ENCODE measurements at places on chromosomes 11 and 22.

- DNase-seq = no peak
Measured at GRCh38 chr11:57098191-57098590, 83.6 kb upstream of the LRRC55 start.

DNA sequence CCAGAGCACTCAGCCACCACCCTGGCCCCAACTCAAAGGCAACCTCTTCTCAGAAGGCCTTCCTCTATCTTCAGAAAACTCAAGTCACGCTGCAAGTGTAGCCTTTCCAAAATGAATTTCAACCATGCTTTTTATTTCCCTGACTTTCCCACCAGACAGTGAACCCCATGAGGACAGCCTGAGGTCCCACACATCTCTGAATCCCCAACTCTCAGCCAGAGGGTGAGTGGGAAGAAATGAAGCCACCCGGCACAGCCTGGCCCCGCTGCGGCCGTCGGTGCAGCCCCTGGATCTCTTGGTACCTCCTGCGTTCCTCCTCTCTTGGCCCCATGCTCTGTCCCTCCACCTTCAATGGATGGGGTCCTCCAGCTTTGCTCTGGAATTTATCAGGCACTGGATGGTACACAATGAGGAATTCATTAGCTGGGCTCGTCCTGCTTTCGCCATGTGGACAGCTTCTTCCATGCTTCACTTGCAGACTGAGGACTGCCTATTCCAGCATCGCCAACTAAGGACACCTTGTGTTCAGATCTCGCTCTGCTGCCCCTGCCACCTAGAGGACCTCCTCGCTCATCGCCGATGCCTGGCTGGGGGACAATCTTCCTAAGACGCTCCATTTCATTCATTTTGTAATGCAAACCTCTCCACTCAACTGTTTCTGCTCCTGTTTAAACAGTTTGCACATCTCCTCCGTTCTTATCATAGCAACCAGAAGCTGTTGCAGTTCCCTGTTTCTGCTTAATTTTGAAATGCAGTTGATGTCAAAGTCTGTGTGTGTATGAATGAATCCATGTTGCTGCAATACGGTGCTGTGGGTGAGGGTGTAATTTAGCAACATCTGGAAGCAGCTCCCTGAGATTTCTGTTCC lies 672.1 kb downstream of the TBC1D22A start:
- no peak for DNase-seq

DNA sequence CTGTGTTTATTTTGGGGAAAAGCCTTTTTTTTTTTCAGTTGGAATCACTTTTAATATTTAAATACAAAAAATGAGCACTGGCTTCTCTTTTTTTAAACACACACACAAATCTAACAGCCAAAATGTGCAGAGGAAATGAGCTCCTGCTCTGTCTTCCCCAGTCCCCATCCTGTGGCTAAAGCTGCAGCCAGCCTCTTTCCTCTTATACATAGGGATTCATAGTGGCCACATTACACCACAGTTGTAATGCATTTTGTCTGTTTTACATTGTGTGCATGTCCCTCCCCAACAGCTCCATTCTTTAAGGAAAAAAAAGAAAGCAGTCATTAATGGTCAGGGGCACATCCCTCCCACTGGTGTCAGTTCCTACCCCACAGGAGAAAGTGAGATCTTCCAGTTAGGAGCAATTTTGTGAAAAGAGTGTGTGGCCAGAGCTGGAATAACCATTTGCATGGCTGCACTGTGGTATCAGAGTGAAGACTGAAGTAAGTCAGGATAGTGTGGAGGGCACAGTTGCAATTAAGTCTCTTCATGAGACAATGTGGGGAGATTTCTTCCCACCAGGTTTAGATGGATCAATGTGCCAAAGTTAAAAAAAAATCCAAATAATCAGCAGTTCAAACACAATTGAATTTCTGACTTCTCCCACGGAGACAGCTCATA lies 220.6 kb downstream of the TMEM135 start:
- no peak for DNase-seq

- no peak for DNase-seq
Measured at GRCh38 chr11:72245263-72245816, 1.4 kb upstream of the PHOX2A start.

- no peak for DNase-seq
Measured at GRCh38 chr11:121761186-121761585, 308.4 kb upstream of the SORL1-AS1 start.

- DNase-seq = no peak
Measured at GRCh38 chr11:116558504-116559211, 214.1 kb downstream of the BUD13 start.

GRCh38 chr11:119531056-119531455 lies 108.1 kb upstream of the THY1 start:
- no peak for DNase-seq

GRCh38 chr11:34987617-34988016 lies 71.2 kb downstream of the PDHX start:
- DNase-seq = no peak

Measured in activated naive CD8-positive, alpha-beta T cell treated with anti-CD3 and anti-CD28 coated beads, Interleukin-2, amount 50 U/mL, for 16 hours (primary cell).